Upper lobe of left lung (tissue), 6 donors: ENCODE measurements at places on chromosomes 13 and 19.

DNA sequence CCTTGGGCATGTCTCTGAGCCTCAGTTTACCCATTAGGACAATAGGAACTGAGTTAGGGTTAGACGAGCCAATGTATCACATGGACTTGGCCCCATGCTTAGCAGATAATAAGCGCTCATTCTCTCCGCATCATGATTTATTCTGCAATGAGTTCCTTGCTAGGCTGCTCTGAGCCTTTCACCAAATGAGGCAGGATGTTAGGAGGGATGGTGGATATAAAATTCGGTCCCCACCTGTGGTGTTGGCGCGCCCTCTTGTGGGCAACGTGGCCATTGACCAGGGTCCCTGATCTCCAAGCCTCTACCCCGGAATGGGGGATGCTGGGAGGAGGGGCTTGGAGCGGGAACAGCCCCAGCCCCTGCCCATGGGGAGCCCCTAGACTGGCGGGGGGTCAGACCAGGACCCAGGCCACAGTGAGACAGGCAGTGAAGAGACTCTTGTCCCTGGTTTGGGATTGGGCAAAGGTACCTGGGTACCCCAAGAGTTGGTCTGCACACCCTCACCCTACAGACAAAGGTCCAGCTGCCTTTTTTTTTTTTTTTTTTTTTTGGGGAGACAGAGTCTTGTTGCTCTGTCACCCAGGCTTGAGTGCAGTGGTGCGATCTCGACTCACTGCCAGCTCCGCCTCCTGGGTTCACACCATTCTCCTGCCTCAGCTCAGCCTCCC is 43.9 kb downstream of the CERS4 start:
- DNase-seq: peak; percentile 81

GRCh38 chr13:92807353-92807752 is 419.3 kb upstream of the GPC6 start:
- DNase-seq: no peak

GRCh38 chr13:81393721-81394120 is 1052.8 kb upstream of the SPRY2 start:
- DNase-seq: no peak

DNA sequence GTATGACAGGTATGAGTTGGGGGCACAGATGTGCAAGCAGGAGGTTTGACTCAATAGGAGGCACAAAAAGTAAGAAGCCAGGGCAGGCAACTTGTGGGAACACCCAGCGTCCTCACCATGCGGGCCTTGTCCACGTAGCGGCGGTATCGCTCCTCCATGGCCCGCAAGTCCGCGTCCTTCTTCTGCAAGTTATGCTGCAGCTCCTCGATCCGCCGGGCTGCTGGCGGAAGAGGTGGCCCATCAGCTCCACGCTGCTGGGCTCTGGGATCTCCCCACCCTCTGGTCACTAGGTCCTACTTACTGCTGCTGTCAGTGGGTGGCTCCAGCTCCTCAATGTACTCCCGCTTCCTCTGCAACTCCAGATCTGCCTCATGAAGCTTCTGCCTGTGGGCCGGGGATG is 10.7 kb downstream of the HOOK2 start:
- no peak for DNase-seq

DNA sequence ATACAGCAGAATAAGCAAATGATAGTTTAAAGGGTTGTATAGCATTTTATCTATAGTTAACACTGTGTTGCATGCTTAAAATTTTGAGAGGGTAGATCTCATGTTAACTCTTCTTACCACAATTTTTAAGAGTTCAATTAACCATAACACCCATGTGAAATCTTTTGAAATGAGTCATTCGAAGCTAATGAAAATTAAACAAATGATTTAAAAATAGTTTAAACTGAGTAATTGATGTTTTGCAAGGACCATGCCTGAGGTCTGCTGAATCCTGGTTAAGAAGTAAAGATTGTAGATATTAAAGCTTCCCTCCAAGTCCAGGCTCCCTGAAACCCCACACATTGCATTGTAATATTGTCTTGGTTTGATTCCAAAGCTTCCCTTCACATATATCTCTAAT is 176.7 kb upstream of the RNF113B start:
- DNase-seq: no peak

DNA sequence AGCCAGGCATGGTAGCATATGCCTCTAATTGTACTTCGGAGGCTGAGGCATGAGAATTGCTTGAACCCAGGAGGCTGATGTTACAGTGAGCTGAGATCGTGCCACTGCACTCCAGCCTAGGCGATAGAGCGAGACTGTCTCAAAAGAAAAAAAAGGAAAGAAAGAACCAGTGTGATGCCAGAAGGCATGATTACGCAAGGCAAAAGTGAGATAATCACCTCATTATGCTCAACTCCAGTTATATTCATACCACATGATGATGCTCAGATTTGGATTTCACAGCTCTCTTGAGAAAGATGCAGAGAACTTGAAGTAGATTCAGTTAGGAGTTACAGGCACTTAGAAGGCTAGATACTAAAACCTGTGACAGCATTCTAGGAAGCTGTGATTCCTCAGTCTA is 21.8 kb downstream of the RCBTB1 start:
- DNase-seq: no peak

- peak; percentile 82 for DNase-seq
Observed at GRCh38 chr19:37655301-37655688, at the start of gene ZFP30. Gene ZFP30 (minus strand): TSS chr19:37655465. CDS start chr19:37647822, 7,643 bp downstream.

- no peak for DNase-seq
Observed at GRCh38 chr13:36750946-36751345, 68.1 kb upstream of the RFXAP start.

DNA sequence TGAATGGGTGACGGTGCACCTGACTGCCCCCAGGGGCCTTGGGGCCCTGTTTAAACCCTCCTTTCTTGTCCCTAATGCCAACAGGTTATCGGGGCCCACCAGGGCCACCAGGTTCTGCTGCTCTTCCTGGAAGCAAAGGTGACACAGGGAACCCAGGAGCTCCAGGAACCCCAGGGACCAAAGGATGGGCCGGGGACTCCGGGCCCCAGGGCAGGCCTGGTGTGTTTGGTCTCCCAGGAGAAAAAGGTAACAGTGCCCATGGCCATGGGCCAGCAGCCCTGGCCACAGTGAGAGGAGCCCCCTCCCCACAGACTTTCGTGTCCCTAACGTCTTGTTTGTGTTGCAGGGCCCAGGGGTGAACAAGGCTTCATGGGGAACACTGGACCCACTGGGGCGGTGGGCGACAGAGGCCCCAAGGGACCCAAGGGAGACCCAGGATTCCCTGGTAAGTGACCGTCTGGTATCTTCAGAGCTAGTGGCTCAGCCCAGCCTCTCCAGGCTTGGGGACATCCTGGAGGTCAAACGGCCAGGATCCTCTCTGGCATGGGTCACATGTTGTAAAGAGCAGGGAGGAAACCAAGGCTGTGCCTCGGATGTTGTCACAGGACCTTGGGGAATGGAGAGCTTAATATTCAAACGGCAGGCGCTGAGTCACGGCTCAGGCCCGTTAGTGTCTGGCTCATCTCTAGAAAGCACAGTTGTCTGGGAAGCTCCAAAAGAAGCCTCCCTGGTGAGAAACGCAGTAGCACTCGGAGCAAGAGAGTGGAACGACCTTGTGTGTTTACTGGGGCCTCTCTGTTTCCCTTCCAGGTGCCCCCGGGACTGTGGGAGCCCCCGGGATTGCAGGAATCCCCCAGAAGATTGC is 58.3 kb downstream of the RAB20 start:
- no peak for DNase-seq

DNA sequence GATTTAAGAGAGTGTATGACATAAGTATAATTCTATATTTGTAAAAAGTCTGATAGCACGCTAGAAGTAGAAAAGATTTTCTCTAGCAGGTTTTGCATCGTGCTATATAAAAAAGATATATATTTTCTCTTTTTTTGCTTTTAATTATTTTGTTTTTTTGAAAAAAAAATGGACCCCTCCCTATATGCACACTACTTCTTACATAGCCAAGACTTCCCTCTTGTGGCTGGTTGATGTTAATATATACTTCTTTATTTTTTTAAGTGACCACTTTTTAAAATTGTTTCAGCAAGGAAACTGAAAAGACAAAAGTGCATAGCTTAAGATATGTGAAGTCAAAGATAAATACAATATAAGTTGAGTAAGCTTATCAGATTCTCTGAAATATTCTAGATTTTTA is 1202.8 kb downstream of the DIAPH3 start:
- DNase-seq: no peak

DNA sequence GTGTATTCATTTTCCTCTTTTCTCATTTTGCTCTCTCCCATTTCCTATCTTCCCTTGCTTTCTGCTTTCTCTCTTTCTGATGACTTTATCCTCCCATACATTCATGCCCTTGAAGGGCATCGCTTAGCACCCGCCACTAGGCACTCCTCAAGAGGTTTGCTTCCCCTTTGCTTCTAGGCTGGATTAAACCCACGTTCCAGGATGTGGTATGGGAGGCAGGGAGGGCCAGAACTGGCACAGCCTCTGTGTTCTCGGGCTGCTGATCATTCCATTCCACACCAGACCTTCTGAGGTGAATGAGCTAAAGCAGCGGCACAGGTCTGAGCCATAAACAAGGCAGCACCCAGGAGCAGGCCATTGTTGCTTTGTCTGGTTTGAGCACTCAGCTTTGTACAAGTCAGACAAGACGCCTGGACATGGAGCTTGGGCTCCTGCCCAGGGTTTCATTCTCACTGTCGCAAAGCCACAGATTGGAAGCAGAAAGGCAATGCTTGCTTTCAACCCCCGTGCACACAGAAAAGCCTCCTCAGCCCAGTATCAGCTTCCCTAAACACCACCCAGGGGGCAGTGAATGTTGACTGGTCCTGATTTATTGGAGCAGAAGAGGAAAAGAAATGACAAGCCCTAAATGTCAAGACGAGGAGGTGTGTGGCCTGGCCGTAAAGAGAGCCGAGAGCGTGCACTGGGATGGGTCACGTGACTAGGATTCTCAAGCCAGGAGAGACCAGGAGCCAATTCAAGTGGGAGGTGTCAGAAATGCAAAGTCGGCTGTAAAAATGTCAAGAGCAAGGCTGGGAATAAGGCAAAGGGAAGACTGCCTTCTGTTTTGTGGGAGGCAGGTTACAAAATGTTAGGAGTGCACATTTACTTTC is 218.0 kb upstream of the SERP2 start:
- no peak for DNase-seq

- no peak for DNase-seq
Observed at GRCh38 chr13:38693641-38694040, 6.8 kb downstream of the FREM2 start.

- DNase-seq: peak; percentile 80
Observed at GRCh38 chr19:17862711-17863519, 3.2 kb downstream of the RPL18A start.

- no peak for DNase-seq
Observed at GRCh38 chr19:51983361-51983760, 3.3 kb downstream of the ZNF350 start.

DNA sequence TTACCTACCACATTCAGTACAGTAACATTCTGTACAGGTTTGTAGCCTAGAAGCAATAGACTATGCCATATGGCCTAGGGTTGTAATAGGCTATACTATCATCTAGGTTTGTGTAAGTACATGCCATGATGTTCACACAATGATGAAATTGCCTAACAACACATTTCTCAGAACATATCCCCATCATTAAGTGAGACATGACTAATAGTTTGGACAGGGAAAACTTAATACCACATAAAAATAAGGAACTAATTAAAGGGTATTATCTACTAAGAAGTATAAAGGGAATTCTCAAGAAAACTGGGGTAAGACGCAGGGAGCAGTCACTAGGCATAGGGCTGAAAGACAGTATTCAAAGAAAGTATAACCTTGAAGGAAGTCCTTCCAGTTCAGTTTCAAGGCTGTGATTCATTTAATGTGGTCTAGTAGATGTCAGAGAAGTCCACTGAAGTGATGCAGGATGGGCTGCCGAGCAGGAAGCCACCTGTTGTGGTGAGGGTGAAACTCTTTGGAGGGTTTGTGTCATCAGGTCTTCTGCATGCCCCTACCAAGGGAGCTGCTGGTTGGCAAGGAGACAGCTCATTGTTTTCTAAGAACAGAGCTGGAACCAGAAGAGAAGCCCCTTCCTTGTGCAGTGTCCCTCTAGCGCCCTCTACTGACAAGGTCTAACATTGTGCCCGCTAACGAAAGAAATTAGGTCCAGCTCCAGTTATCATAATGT is 122.9 kb downstream of the OLFM4 start:
- DNase-seq: no peak

GRCh38 chr19:56053596-56053995 is 67.0 kb downstream of the NLRP5 start:
- DNase-seq: no peak

DNA sequence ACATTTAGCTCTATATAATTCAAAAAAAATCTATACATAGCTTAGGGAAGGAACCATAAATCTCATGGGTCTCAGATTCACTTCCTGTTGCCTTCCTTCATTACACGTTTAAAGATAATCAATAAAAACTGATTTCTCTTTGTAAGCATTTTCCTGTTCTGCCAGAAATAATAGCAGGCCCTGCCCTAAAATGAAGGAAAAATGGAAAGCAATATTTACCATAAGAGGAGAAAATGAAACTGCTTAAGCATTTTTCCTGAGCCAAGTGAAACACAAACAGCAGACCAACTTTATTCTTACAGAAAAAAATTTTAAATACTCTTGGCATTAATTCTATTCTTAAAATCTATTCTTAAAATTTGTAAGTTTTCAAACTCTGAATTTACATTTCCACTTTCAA is 4.0 kb downstream of the LHFPL6 start:
- DNase-seq: no peak

- no peak for DNase-seq
Observed at GRCh38 chr13:110938662-110939421, 24.0 kb upstream of the ANKRD10 start.

GRCh38 chr13:113669755-113670341 is 2.8 kb downstream of the GRK1 start:
- peak; percentile 14 for DNase-seq

- DNase-seq: no peak
Observed at GRCh38 chr19:28516415-28516872, 696.5 kb downstream of the UQCRFS1 start.

DNA sequence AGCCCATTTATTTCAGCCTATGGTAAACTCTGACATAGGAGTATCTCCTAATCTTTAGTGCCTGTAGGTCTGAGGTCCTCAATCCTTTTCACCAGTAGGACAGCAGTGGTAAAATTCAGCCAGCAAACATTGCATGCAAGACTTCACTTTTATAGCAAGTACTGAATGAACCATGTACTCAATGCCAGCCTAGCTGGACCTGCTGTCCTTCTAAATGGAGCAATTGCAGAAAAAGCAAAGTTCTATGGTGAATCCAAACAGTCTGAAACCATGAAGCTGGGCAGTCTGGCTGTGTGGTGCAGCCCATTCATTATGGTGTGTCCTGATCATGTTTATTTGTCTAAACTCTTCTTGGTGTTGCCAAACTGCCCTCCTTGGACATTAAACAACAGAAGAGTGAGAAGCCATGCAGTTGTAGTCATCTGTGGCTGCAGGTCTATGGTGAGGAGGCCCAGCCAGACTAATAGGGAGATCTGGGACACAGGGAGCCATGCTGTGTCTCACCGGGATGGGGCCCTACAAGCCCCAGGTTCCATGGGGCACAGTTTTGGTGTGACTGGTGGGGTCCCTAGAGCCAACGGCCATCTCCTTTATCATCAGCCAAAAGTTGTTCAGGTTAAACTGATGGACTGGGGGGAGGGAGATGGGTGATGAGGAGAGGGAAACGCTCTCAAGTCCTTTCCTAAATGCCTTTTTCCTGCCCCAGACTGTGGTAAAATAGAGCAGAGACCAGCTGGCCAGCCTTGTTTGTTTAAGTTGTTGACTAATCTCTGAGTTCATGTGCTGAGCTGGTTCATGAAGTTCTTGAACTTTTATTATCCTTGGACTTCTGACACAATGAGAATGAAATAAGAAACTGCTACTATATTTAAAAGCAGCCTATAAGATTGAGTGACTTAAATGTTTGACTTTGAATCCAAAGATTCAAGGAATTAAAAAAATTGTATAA is 20.6 kb upstream of the TNFSF11 start:
- DNase-seq: no peak
